ENCODE measurements at places on chromosomes 4 and X.

GRCh38 chr4:26558166-26558895 lies 25.6 kb upstream of the TBC1D19 start:
- DNase-seq: no peak

GRCh38 chr4:108465886-108466500 lies 154.4 kb upstream of the RPL34 start:
- DNase-seq: no peak

GRCh38 chr4:138178566-138178965 lies 63.6 kb downstream of the SLC7A11 start:
- DNase-seq: no peak

GRCh38 chr4:180060159-180060889 lies 2182.9 kb upstream of the TENM3 start:
- no peak for DNase-seq

GRCh38 chrX:98065151-98065550 lies 1181.4 kb downstream of the RPA4 start:
- no peak for DNase-seq

DNA sequence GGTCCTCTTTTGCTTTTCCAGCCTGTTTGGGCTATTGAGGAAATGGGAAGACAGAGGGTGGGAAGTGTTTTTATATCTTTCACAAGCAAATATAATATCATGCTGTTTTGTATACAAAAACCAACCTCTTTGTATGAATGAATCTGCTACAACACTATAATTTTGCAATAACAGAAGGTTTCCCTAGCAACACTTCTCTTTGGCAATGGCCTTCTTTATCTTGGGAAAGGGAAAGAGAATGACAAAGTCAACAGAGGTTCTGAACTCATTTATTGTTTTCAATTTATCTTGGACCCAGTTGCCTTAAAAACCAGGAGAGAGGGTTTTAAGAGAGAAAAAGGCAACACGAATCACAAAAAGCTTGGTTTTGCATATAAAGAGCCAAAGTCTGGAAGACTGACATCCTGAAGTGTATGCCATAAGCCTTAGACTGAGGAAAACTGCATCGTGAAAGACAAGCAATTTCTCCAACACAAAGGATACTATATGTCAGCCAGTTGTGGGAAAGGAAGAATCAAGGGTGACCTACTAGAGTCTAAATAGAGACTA lies 121.8 kb upstream of the FAM241A start:
- no peak for DNase-seq

GRCh38 chr4:101018836-101019235 lies 328.5 kb downstream of the PPP3CA start:
- no peak for DNase-seq

DNA sequence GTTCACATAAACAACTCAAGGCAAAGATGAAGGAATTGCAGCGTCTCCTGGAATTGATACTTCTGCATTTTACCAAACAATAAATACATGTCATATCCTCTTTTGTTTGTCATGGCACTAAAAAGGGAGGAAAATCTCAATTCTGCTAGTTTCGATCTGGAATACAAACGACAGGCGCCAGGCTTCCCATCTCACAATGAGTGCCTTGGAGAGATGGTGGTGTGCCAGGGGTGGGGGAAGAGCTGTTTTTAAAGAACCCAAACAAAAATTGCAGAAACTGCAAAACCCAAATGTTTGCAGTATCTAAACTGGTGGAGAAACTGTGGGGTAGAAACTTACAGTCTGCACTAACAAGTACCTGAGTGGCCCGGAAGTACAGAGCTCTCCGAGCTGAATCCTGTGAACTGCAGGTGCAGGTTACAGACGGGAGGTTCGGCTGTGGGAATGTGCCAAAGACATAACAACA lies 53.0 kb upstream of the KLF3 start:
- no peak for DNase-seq

DNA sequence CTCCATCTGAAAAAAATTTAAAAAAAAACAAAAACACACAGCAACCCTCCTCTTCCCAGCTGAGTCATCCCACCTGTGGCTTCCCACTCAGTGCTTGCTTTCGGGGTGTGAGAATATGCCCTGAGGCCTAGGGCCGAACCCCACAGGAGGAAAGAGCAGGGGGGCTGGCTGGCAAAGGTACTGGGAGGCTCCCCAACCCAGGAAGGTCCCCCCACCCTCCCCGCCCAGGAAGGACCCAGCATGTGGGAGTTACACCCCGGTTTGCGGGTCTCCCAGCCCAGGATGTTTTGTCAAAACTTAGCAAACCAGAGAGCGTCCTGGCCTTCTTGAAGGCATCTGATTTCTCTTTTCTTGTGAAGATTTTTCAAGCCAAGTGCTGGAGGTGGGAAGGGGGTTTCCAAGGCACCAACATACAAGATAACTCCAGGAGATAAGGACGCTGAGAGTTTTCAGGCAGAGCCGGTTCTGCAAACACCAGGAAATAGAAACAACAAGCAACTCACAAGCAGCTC lies 25.7 kb upstream of the CSF2RA start:
- DNase-seq: no peak

DNA sequence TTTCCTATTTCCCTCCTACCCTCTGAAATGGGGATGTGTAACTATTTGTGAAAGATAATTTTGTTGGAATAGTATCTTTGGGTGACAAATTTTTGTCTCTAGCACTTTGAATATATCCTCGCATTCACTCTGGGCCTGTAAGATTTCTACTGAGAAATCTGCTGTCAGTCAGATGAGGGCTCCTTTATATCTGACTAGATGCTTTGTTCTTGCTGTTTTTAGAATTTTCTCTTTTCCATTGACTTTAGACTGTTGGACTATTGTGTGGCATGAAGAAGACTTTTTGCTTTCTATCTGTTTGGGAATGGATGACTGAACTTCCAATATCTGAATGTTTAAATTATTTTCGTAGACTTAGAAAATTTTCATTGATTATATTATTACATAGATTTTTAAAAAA lies 54.2 kb upstream of the GRID2 start:
- DNase-seq: no peak

DNA sequence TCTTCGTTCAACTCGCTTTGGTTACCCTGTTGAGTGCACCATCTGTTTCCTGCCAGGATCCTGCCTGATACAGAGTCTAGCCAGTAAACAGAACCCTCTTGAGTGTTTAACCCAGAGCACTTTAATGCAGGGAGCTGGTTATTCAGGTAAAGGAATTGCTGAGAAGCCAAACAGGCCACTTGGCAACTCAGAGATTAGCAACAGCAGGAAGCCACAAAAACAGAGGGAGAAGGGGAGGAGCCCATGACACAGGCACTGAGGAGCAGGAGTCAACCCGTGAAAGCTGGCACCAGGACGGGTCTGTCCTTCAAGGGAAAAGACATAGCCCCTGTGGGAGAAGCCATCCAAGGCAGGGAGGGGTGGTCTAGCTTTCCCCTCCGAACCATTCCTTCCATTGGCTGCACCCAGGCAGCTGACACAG lies 641.4 kb downstream of the ZNF674 start:
- no peak for DNase-seq

DNA sequence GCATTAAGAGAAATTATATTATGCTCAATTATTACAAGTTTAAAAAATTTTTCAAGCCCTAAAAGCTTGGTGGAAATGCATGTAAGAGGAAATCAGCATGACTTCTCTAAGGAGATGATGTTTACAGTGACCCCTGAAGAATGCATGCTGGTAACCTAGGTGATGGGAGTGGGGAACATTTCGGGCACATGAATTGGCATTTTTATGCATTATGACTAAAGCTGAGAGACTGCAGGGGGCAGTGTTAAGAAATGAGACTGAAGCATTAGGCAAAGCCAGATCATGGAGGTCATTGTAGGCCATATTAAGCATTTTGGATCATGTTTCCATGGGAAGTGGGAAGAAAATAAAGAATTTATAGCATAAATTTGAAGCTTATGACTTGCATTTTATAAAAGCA lies 421.3 kb downstream of the FAT4 start:
- DNase-seq: no peak

GRCh38 chrX:14673764-14674163 lies 144.4 kb downstream of the GLRA2 start:
- no peak for DNase-seq

DNA sequence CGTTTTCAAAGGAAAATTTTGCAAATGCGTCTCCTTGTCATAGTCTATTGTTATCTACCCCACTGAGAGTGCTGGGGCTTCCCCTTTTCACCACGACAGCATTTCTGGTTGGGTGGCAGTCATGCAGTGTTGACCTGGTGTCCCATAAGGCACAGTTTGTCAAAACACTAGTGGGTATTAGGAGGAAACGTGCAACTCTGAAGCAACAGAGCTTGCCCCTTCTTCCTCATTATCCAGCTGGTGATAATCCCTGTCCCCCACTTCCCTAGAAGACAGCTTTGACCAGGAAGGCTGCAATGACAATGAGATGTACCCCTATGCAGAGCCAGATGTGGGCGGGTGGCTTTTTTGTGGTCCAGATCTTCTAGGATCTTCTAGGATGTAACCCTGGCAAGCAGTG lies 1.8 kb downstream of the TBC1D1 start:
- no peak for DNase-seq

GRCh38 chr4:90189178-90189577 lies 62.0 kb downstream of the CCSER1 start:
- no peak for DNase-seq

GRCh38 chr4:16270454-16271328 lies 44.4 kb upstream of the TAPT1 start:
- no peak for DNase-seq

DNA sequence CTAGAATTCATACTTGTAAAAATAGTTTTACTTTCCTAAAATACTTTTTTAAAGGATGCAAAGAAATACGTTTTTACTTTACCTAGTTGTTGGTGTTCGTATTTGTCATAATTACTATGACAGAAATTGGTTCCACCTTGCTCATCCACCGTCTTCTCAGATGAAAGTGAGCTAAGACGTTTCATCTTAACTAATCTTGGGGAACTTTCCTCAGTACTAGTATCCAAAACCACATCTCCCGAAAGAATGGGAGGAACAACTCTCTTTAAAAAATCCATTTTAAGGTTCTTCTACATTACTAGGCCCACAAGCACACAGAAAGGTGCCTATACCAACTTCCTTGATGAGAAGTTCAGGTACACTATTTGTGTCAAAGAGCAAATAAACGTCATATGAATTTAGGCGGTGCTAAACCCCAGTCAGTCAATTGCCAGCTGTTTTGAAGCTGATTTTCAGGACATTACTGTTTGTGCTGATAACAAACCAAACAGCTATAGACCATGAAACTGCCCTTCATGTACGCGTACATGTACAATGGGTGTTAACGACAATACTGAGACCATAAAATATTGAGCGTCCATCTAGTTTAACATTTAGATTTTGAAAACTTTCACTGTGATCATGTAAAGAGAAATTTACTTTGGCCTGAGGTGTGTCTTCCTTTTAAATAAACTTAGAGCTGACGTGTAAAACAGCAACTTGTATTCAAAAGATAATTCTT lies 99.1 kb downstream of the FRYL start:
- no peak for DNase-seq

GRCh38 chr4:54669831-54670230 lies 12.1 kb downstream of the KIT start:
- no peak for DNase-seq

DNA sequence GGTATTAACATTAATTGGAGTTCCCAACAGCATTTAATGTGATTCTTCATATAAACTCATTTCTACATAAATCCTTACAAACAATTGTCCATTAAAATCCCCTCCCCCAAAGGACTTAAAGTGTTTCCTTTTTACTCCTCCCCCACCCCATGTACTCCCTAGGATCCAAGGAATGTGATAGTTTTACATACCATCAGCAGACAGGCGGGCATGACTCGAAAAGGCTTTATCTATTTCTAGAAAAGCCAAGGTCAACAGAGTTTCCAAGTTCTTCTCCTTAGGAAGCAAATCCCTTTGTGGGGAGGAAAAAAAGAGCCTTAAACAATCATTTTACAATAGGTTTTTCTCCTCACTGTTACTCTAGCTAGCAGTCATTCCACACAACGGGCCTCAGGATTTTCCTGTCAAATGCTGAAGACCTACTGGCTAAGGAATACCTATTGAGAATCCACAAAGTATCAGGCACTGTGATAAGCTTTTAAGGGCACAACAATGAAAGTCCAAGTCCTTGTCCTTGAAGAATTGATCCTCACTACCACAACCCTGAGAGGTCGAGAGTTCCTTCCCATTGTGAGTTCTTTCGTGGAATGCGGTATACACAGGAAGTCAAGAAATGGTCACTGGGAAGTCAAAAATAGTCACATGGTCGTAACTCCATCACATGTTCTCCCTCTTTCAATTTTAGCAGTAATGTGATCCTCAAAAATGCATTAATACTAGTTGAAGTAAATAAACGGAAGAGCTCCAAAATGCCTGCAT lies 7.2 kb downstream of the PPM1K start:
- peak; percentile 37 for DNase-seq

DNA sequence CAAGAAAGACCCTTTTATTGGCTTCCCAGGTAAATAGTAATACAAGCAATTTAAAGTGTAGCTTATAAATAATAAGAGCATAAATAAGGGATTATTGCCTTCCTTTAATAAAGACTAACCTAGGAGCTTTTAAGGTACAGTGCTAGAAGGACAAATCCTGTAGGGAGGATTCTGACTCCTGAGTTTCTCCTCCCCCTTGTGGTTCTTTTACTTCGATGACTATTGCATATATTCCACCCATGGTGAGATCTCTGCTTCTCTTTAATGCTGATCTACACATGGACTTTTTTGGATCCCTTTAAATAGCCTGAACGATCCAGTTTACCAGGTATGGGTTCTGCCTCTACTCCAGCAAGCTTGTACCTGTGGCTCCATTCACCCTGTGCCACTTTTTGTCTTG lies 2.5 kb downstream of the GALNT7 start:
- no peak for DNase-seq

- DNase-seq: no peak
Observed at GRCh38 chr4:39713691-39714090, 15.8 kb downstream of the UBE2K start.

- DNase-seq: no peak
Observed at GRCh38 chrX:130028196-130028595, 45.8 kb downstream of the BCORL1 start.

DNA sequence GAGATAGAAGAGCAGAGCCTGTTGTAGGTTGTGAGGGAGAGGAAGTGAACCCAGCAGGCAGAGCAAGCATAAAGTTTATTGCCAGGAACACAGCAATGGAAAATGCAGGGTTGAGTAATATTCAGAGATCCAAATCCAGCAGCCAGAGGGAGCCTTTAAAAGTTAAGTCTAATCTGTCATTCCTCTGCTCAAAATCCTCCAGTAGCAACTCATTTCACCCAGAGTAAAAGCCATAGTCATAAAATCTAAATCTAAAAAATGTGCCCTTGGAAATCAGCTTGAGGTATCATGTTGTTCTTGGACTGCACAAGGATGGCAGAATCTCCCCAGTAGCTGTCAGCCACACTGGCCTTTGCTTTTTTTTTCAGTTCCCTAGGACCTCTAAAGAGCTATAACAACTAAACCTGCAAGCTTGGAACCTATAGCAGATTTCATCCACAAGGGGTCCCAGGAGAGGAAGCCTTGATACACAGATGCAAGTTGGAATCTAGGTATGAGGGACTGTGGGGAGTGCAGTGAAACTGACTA lies 62.9 kb upstream of the FRAS1 start:
- no peak for DNase-seq

GRCh38 chr4:16224264-16225166 lies 1.8 kb downstream of the TAPT1 start:
- no peak for DNase-seq

- no peak for DNase-seq
Observed at GRCh38 chr4:126750723-126751122, 882.0 kb upstream of the INTU start.

Measured in esophagus muscularis mucosa (tissue), 4 donors.